ENCODE measurements at places on chromosomes 12 and 14. TPM values are rescaled to one million over a fixed set of nuclear protein-coding genes. Genes with fewer than 3 reads are reported as not detected.

CDC42BPB gene
- polyA plus RNA-seq: 66.8 TPM

DNA sequence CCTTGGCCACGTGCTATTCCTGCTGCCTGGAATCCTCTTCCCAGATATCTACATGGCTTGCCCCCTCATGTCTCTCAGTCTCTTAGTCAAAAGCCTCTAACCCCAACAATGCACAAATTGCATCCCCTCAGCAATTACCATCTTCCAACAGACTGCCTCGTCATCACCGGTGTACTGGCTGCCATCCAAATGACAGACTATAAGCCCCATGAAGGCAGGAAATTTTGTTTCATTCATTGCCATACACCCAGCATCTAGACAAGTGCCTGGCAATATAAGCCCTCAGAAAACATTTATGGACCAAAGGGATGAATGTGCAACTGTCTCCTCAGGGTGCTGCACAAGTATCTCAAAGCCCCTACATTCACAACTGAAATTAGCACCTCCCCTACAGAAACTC, 5.8 kb downstream of the GLT8D2 start:
- DNase-seq: no peak

GRCh38 chr12:77133566-77133965, 68.2 kb upstream of the E2F7 start:
- DNase-seq: no peak

DNA sequence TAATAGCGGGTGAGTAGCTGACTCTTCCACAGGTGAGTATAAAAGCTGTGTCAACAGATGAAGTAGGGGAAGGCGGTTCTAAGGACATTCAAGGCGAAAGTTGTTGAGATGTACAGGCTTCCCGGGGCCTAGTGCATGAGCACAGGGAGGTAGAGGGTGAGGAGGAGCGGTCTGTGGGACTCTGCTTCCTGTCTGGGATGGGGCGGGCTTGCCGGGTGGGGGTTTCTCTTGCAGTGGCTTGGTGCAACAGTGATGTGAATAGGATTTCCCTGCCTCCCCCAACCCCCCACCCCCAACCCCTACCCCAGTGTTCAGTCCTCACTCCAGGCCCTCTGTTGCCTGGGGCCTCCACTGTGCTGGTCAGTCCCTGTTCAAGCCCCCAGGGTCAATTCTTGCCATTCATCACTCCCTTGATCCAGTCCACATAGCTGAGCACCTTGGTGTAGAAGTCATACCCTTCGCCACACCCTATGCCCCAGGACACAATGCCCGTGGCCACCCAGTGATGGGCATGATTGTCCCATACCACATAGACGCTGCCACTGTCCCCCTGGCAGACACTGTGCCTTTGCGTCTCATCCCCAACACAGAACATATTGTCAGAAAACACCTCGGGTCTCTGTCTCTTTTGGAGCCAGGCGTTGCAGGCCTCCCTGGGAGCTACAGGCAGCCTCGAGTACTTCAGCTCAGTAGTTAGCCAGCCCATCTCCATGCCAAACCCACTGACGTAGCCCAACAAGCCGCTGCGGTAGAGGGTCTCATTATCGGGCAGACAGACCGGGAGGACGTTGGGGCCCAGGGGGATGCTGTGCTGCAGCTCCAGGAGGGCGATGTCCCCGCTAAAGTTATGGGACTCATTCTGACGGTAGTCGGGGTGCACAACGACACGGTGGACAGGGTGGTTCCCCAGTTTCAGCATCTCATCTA, 4.0 kb upstream of the C1R start:
- DNase-seq: no peak

DNA sequence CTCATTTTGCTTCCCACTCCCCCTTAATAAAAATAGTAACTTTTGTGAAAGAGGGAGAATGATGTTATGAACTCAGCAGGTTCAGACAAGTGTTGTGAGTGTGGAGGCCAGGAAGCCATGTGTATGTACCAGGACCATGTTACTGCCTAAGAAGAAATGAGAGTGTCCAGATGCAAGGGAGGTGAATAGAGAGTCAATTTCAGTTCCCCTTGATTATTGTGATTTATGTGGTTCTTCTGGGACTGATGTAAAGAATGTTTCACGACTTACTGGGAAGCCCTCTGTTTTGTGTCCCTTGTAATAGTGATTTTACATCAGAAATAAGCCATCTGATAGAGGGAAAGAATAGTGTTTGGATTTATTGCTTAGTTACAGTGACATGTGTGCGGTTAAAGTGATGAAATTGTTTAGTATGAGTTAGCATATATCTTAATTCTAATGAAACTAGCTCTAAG, 32.5 kb downstream of the FBXO34 start:
- no peak for DNase-seq

Measured in AG04450 (cell line).